ENCODE measurements at places on chromosomes 6 and 20.

DNA sequence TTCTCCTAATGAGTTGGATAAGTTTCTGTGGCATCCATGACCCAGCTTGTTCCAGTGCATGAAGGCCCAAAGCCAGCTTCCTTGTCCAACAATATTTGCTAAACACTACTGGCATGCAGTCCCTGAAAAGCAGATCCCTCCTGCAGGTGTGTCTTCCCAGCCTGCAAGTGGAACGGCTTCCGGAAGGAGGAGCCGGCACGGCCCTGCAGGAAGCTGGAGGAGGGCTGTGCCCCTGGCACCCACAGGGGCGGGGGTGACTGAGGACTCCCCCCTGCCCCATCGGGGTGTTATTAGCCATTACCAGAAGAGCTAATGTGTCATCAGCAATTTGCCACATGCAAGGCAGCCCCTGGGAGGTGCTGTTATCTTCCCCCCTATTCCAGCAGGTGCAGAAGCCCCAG is 27.4 kb downstream of the NPEPL1 start:
- DNase-seq, result no peak

DNA sequence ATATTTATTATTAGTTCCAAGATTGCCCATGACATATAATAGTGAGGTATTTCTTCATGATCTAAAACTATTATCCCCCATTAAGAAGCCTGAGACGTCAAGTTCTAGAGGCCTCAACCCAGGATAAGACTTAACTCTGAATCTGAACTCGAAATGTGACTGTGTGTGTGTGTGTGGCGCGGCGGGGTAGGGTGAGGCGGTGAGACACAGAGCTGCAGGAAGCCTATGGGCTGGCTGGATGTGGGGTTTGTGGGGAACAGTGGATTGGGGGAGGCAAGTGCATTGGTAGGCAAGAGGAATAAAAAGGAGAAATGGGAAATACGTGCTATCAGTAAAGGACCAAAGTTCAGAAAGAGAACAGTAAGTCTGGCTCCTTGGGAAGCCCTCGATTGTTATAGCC is 66.5 kb upstream of the RNF146 start:
- DNase-seq, result no peak

- no peak for DNase-seq
These were observed 113.6 kb downstream of the FLRT3 start for GRCh38 chr20:14223806-14224205.

DNA sequence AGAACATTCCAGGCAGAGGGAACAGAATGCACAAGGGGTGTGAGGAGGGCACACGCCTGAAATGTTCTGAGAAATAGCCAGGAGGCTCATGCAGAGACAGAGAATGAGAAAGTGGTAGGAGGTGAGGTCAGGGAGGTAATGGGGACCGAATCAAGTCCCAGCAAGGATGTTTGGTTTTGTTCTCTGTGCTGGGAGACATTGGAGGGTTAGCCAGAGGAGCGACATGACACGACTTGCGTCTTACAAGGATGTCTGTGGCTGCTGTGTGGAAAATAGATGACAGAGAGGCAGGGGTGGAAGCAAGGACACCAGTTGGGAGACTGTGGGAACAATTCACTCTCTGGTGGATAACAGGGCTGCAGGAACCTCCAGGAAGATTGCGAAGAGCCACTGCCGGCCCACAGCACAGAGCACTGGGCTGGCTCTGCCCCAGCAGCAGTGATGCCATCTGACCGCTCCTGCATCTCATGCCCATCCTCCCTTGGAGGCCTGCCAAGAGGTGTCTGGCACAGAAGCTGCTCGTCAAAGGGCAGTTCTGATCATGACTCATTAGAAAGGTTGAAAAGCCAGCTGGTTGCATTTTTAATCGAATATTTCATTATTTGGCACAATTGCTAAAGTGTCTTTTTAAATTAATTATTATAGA is 57.7 kb upstream of the CD83 start:
- no peak for DNase-seq

GRCh38 chr20:47897461-47897860 is 112.2 kb upstream of the SULF2 start:
- no peak for DNase-seq

All from stimulated activated CD4-positive, alpha-beta T cell treated with anti-CD3 and anti-CD28 coated beads, TNF-alpha, amount 100 ng/mL, for 24 hours (primary cell).